Stimulated activated CD8-positive, alpha-beta memory T cell treated with anti-CD3 and anti-CD28 coated beads, Interleukin-2, amount 100 ng/mL, for 48 hours (primary cell): ENCODE measurements at places on chromosomes 11 and 22.

- no peak for DNase-seq
These were observed 1.4 kb downstream of the RAB36 start for GRCh38 chr22:23146478-23147205.

- no peak for DNase-seq
These were observed 2.5 kb downstream of the OR2D2 start for GRCh38 chr11:6889835-6890234.

GRCh38 chr11:100574894-100575769, 112.0 kb upstream of the ARHGAP42 start:
- no peak for DNase-seq

DNA sequence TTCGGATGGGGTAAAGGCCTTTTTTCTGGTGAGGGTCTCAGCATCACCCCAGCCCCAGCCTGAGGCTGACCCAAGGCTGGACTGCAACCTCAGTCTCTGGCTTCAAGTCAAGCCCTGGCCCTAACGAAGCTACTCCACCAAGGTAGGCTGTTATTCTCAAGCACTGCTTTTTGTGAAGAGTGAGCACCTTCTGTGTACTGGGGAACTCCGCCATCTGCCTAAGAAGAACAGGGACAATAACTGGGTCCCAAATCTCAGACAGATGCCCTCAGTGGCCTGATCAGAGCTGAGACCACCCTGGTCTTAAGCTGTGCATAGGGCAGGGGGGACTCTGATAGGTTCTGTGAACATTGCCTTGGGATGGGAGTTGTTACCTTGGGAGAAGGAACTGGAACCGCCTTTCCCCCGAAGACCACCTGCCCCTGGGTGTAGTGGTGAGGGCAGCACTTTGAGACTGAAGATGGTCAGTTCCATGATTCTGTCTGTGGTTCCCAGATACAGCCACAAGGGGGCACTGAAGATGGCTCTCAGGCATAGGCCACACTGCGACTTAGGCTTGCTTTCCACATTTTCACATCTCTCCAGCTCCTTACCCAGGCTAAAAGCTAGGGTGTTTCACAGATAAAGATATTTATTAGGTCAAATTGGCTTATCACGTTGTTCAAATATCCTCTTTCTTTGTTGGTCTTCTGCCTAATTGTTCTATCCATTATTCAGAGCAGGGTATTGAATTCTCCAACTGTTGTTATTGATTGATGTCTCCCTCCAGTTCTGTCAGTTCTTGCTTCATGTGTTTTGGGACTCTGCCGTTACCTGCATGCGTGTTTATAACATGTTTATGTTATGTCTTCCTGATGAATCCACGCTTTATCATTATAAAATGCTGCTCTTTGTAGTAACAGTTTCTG, 11.8 kb upstream of the UVRAG start:
- DNase-seq = peak; percentile 46

- no peak for DNase-seq
These were observed 139.6 kb downstream of the PKNOX2 start for GRCh38 chr11:125304136-125304535.

GRCh38 chr11:76798202-76798581, 15.0 kb downstream of the TSKU start:
- no peak for DNase-seq

GRCh38 chr11:129978447-129978846, 24.2 kb downstream of the PRDM10 start:
- no peak for DNase-seq

DNA sequence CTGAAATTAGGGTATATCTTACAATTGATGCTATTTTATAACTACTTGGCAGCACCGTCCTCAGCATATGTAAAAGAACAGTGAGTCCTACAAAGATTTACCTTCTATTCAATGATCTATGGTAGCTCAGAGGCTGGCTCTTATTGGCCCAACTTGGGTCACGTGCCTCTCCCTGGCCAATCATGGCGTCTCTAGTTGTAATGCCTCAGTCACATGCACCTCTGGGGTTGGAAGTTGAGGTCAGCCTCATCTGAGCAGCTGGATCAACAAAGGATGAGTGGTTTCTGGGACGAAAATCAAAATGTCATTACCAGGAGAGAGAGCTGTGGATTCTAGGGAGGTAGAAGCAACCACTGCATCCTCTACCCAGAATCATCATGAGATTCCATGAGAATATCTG, 22.9 kb upstream of the ASPHD2 start:
- DNase-seq = no peak

- no peak for DNase-seq
These were observed 74.1 kb downstream of the LRP5 start for GRCh38 chr11:68386331-68386978.

DNA sequence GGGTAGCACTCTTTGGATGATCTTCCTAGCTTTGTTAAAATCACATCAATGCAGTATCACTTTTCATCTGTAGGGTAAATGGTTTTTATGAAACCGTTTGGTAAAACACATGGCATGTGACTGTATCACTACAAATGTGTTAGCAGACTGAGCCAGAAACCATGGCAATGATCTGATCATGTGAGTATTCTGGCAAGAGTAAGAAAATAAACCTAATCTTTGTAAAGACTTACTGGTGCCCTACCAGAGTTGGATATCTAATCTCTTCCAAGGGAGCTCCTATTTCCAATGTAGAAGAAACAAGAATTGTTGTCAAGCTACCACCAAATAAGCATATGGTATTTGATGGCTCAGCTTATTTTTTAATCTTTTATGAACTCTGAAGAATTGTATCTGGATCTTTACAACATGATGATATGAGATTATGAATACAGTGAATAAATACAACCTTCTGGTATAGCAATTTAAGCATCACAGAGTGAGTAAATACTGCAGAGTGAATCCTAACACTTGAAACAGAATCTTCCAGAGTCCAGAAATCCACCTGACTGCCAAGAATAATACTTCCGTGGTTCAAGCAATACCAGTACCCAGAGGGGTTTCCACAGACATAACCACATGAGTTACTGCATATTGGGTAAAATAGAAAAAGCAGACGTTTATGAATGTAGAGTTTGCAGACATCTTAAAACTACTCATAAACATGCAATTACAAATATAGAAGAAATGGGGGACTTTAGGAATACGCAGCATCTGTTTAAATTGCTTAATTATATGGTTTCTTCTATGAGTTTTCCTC, 238.8 kb downstream of the TTC28 start:
- no peak for DNase-seq

DNA sequence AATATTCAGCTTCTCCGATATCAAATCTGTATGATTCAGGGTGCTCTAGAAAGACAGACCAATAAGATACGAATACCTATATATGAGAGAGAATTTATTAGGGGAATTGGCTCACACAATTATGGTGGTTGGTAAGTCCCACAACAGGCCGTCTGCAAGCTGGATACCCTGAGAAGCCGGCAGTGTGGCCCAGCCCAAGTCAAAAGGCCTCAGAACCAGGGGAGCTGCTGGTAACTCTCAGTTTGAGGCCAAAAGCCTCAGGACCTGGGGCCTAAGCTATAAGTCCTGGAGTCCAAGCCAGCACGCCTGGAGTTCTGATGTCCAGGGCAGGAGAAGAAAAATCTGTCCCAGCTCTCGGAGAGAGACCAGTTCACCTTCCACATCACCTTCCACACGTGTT, 318.7 kb downstream of the BRD1 start:
- DNase-seq = no peak

DNA sequence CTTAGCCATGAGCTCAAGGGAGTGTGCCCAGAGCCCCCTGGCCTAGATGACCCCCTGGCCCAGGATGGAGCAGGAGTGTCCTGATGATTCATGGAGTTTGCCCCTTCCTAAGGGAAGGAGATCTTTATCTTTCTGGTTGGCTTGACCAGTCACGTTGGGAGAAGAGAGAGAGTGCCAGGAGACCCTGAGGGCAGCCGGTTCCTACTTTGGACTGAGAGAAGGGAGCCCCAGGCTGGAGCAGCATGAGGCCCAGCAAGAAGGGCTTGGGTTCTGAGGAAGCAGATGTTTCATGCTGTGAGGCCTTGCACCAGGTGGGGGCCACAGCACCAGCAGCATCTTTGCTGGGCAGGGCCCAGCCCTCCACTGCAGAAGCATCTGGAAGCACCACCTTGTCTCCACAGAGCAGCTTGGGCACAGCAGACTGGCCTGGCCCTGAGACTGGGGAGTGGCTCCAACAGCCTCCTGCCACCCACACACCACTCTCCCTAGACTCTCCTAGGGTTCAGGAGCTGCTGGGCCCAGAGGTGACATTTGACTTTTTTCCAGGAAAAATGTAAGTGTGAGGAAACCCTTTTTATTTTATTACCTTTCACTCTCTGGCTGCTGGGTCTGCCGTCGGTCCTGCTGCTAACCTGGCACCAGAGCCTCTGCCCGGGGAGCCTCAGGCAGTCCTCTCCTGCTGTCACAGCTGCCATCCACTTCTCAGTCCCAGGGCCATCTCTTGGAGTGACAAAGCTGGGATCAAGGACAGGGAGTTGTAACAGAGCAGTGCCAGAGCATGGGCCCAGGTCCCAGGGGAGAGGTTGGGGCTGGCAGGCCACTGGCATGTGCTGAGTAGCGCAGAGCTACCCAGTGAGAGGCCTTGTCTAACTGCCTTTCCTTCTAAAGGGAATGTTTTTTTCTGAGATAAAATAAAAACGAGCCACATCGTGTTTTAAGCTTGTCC, 14.3 kb downstream of the ADORA2A start:
- no peak for DNase-seq

GRCh38 chr11:12100841-12101242, 9.5 kb upstream of the MICAL2 start:
- no peak for DNase-seq
